ENCODE measurements at places on chromosomes 7 and 10.
A peak's percentile ranks its signal among the peaks of the same experiment; 100 is the strongest.

- DNase-seq = no peak
Measured at GRCh38 chr7:70810558-70811139, 321.3 kb upstream of the GALNT17 start.

DNA sequence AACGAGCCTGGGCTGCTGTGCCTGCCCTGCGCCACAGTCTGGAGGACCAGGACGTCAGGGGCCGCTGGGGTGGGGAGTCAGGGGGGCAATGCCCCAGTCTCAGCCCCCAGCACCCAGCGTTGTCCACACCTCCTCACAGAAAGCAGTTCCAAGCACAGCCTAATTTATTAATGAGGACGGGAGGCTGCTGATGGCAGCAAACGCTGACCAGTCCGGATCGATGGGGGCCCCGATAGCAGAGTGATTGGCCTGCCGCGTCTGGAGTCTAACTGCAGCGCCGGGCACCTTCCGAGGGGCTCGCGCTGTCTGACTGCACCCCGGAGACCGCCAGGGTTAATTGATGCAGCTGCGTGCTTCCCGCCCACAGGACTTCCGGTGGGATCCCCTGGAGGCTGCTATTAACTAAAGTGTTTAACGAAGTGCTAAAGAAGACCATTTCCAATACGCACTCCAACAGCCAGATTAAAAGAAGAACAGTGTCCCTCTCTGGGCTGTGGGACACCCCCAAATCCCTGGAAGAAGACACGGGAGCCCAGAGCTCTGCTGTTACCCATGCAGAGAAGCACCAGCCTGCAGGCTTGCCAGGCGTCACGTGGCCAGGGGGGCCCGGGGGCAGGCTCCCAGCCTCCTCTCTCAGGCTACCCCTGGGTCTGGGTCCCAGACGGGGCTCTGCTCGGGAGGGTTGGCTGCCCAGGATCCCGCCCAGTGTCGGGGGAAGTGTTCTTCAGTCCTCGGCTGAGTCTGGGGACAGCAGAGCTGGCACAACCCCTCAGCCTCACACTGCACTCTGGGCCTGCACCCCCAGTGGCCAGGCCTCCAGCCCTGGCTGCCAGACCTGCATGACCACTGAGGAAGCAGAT is 63.8 kb downstream of the MICALL2 start:
- no peak for DNase-seq

DNA sequence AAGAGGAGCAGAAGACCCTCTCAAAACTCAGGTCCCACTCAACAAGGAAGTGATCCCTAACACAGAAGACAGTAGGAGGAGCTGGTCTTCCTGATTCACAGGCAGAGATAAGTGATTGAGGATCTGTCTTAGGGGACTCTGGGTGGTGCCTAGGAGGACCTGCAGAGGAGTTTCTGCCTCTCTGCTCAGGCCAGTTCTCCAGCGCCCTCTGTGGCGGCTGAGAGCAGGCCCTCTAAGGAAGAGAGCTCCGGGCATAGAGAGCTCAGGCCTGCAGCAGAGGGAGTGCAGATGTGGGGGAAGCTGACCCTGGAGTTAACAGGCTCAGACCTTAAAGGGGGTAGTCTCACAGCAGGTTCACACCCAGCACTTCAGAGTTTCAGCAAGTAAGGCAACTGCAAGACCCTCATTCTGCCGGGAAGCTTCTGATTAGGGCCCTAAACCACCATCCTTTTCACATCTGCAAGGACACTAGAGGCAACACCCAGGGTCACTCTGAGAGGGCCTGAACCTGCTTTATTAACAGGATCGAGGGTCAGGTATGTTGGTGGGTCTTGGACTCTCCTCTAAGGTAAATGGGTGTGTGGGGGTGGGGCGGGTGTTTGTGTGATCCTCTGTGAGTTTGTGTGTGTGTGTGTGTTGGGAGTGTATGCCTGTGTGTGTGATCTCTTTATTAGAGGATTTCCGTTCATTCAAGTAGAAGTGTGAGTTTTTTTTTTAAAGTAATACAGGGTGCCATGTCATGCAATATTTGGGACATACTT is 57.6 kb upstream of the TARP start:
- no peak for DNase-seq

DNA sequence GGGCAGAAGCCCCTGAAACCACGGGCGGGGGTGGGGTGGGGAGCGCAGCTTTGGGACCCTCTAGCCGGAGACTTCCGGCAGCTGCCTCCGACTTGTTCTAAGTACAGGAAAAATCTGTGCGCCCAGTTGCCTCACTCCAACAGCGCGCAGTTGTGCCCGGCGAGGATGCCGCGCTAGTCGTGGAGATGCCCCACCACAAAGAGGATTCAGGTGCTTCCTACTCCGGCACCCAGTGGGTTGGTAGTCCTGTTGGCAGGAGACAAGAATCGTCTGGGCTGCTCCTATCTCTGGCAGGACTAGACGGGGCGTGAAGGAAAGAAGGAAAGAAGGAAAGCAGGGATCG is 465 bp upstream of the NPY start:
- DNase-seq = no peak

- DNase-seq = no peak
Measured at GRCh38 chr7:35878351-35878750, 77.5 kb downstream of the SEPTIN7 start.

DNA sequence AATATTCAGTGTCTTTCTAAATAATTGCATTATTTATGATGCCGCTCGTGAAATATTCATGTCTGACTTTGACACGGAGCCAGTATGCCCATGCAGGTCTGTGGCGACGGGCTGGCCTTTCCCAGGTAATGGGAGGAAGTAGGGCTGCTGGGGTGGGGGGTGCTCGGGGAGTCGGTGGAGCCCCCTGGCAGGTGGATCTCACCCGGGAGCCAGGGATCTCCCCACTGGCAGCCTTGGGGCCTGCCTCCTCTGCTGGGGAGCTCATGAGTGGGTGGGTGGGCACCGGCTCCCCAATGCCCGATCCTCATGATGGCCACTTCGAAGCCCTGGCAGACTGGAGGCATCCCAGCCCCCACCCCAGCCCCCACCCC is 52.8 kb downstream of the PWWP2B start:
- DNase-seq = no peak

- no peak for DNase-seq
Measured at GRCh38 chr7:91411060-91411459, 146.8 kb downstream of the FZD1 start.

GRCh38 chr7:146115548-146115850 is 1.1 kb upstream of the CNTNAP2 start:
- no peak for DNase-seq

- DNase-seq = no peak
Measured at GRCh38 chr10:73773152-73773879, 8.5 kb upstream of the CHCHD1 start.

GRCh38 chr7:6228361-6229229 is 43.8 kb downstream of the CYTH3 start:
- peak; percentile 82 for DNase-seq

DNA sequence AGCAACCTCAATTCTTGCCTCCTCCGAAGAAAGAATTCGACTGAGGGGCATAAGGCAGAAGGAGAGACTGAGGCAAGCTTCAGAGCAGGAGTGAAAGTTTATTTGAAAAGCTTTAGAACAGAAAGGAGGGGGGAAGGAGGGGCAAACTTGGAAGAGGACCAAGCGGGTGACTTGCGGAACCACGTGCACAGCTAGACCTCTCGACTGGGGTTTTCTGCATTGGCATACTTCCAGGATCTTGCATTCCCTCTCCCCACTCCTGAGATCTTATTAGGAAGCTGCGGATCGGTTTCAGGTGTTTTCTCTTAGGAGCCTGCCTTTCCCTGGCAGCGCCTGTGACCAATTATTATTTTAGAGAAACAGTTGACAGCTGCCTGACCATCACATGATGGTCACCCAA is 20.3 kb upstream of the CPXM2 start:
- no peak for DNase-seq

DNA sequence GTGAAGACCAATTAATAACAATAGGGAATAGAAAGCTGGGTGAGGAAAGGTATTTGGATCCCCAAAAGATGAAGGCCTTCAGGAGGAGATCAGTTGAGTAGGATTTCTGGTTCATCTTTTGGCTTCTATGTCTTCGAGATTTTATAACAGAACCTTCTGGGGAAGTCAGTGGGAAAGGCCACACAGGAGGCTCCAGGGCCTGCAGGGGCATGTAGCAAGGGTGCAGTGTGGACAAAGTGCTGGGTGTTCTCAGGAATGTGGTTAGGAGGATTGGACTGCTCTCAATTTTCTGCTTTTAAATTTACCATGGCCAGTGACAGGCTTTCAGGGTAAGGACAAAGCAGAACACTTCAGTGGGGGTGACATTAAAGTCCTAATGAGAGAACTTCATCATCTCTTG is 378.0 kb downstream of the CCSER2 start:
- DNase-seq = no peak

- DNase-seq = no peak
Measured at GRCh38 chr7:11185179-11185815, 211.6 kb downstream of the PHF14 start.

- DNase-seq = no peak
Measured at GRCh38 chr7:112005205-112005775, 200.9 kb downstream of the DOCK4 start.

- no peak for DNase-seq
Measured at GRCh38 chr10:24277771-24278170, 68.8 kb downstream of the KIAA1217 start.

DNA sequence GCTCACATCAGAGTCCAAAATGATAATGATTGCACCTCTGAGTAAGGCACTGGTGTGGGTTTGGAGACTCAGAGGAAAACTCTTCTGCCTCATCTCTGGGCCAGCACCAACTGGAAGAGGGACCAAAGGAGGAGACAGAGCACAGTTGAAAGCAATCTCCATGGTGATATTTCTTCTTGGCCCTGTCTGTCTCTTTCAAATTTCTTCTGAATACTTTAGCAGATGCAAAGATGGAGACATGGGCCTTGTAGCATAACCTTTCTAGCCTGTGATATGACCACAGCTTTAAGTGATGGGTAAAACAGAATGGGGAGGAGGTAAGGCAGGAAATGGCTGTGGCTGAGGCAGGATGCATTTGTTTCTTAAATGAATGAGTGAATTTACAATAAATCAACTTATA is 12.2 kb upstream of the GIMAP7 start:
- no peak for DNase-seq

DNA sequence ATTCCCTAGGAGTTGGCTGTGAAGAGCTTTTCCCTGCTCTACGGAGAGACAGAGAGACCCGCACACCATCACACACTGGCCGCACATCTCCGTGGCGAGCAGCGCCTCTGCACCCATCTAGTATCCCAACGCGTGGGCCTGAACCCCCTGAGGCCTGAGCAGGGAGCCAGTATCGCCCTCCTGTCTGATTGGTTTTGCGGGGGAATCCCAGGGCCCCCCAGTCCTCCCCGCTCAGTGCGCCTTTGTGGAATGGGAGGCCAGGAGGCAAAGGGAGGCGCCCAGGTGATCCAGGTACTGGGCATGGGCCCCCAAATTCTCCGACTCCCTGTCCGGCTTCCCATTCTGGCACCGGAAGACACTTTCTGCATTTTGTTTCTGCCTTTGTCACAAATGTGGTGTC is 344.3 kb downstream of the GLRX3 start:
- DNase-seq = no peak

- DNase-seq = no peak
Measured at GRCh38 chr10:48249763-48250351, 24.6 kb downstream of the FRMPD2 start.

GRCh38 chr10:78914502-78915189 is 154.1 kb upstream of the ZMIZ1 start:
- no peak for DNase-seq

GRCh38 chr10:64376167-64376566 is 855.0 kb downstream of the REEP3 start:
- no peak for DNase-seq
